Fibroblast of skin of left biceps (primary cell): ENCODE measurements at places on chromosomes 5 and 9.

DNA sequence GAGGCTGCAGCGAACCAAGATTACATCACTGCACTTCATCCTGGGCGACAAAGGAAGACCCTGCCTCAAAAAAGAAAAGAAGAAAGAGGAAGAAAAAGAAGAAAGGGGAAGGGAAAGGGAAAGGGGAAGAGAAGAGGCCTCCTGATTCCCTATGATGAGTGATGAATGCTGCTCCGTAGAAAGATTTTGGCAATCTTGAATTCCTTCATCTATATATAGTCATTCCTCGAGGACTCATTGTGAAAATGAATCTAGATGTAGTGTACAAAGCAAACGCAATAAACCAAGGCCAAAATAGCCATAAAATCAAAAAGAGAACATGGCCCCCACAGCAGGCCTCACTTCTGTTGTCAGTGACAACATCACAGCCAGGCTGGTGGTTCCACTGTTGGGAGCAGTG lies 218.0 kb downstream of the DCP2 start:
- DNase-seq = no peak

- DNase-seq = no peak
Observed at GRCh38 chr9:74120470-74120869, 376.7 kb upstream of the RORB start.

GRCh38 chr5:152147286-152147685 lies 222.6 kb upstream of the GLRA1 start:
- DNase-seq = no peak

- DNase-seq = no peak
Observed at GRCh38 chr9:76396144-76396543, 1.9 kb upstream of the RFK start.

- no peak for DNase-seq
Observed at GRCh38 chr5:115336201-115336720, 39.8 kb upstream of the CCDC112 start.

- DNase-seq = no peak
Observed at GRCh38 chr5:55343609-55344008, 35.8 kb downstream of the MTREX start.

DNA sequence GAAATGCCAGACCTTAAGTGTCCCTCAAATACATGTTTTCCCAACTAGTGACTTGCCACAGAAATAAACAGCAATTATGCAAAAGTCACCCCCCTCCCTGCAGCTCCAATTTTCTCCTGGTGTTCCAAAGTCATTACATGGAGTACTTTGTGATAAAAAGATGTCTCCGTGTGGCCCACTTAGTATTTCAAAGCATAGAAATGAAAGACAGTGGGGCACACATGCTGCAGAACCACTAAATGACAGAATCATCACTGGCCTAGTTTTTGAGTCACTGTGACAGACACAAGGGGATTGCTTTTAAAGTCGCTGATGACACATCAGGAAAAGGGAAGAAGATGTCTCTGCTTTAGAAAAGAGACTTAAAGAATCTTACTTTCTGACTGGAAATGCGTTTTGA lies 323.4 kb downstream of the PSAT1 start:
- DNase-seq = no peak

GRCh38 chr5:59356813-59357380 lies 536.6 kb downstream of the PDE4D start:
- DNase-seq = no peak

DNA sequence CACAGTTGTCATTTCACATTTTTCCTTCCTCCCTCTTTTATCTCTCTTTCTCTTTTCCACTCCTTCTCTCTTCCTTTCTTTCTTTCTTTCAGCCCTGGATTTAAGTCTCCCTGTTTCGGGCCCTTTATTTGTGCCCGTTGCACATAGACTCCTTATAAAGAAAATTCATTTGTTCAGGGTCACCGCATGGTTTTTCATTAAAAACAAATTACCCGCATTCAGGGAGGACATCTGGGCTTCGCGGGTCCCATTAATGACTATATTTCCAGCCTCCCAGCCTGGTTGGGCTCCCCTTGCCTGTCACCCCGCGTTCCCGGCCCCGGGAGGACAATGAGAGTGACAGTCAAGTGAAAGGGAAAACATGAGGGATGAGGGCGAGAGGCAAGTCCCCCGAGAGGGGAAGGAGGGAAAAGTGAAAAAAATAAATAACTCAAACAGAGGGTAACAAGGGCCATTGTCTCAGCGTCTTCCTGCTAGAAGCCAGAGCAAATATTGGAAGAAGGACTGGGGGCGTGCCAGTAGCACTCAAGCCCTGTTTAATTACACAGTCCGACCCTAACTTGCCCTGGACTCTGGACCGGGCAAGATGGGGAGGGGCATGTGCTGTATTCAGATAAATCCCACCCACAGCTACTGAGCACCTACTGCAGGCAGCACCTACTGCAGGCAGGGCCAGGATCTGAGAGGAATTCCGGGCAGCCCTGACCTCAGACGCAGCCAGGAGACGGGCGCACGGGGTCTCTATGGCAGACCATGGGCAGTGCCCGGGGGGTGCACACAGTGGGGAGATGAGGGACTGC lies 166.2 kb downstream of the PAX5 start:
- DNase-seq = no peak

- no peak for DNase-seq
Observed at GRCh38 chr5:136425921-136426320, 60.6 kb upstream of the TRPC7 start.

DNA sequence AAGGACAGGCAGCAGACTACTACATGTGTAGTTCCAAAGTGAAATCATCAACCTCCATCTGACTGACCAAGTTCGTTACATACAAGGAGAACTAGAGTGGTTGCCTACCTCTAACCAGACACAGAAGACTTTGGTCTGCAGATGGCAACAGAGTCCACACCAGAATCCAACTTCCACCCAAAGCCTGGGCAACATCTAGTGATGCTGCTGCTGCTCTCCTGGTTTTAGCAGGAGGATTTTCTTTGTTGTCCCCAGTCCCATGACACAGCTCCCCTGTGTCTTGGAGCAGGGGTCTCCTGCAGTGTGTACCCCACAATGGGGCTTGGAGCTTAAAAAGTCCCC lies 46.4 kb upstream of the APC start:
- no peak for DNase-seq

DNA sequence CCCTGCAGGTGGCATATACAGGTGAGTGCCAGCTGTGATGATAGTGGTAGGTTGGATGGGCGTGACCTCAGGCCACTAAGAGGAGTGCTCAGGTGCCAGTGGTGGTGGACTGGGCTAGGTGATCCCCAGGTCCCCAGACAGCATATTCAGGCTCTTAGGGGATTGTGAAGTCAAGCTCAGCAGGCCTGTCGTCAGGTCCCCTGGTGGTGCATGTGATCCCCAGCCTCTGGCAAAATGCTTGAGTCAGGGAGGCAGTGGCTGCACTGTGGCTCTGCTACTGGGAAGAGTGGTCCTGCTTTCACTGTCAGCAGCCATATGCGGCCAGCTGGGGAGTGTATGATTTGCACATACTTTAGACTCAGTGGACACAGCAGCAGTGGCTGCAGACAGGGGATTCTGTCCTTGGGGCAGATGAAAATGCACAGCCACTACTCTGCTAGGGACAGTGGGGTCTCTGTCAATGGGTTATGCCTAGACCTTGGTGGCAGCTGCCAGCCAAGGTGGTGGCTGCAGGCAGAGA lies 31.6 kb upstream of the CTSL start:
- no peak for DNase-seq

- DNase-seq = no peak
Observed at GRCh38 chr9:112334432-112334841, 1.0 kb upstream of the PTBP3 start.

GRCh38 chr9:122226758-122227574 lies 1.8 kb downstream of the LHX6 start:
- no peak for DNase-seq

DNA sequence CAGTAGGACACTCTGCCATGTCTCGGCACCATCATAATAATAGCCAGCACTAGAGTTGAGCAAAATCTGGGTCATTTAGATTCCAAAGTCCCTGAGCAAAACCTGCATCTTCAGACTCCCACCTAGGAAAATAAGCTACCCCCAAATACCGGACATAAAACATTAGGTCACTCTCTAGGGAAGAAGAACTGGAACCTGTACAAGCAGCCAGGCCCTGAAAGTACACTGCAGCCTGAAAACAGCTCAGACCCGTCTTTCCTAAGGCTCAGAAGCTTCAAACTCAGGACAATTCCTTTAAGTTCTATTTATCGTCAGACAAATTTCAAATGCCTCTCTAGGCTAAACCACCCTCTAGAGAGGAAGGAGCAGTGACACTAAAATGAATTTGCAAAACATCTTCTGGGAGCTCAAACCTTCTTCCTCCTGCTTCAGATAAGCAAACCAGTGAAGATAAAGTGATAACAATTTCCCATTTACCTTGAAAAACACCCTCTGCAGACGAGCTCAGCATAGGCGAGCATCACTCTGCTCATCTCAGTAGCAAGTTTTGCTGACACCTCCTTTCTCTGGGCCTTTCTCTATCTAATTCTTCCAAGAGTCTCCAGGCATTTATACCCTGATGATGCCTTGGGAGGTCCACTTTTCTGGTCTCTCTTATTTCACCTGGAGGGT lies 34.0 kb downstream of the ADAM19 start:
- DNase-seq = no peak

- DNase-seq = no peak
Observed at GRCh38 chr5:82058710-82059109, 86.9 kb downstream of the ATG10 start.

DNA sequence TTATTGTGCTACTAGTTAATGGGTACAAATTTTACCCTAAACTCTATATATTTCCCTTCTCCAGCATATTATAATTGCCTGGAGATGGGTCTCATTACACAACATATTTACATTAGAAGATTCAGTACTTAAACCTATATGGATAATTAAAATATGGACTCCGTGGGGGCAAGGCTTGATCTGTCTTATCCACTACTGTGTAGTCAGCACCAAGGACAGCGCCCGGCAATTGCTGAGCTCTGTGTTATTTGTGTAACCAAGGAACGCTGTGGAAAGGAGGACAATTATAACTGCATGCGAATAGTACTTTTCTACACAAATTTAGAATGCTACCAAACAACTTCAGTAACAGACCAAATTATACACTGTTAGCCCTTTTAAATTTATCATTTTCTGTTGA lies 77.7 kb downstream of the DNAH5 start:
- no peak for DNase-seq

DNA sequence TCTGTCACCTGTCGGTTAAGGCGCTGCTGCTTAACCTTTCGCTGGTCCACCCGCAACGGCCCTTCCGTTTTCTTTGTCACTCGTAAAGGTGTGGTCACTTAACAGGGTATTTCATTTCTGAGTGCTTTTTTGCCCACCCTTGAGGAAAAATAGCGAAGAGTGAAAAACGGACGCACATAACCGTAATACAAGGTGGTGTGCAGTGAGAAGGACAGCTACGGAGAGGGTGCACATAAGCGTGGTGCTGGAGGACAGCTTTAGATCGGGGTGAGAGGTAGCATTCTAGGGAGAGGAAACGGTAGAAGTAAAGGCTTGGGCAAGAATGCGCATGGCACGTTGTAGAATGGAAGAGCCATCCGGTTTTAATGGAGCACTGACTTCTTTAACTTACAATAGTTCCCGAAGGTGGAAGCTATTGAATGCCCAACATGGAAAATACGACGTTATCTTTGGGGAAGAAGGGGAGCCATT lies 761 bp downstream of the CCT5 start:
- DNase-seq = no peak

- DNase-seq = no peak
Observed at GRCh38 chr5:107223066-107223465, 447.7 kb downstream of the EFNA5 start.
